Ovary (tissue), 10 donors: ENCODE measurements at places on chromosomes 6 and 20.

- no peaks in the 10 kb centered on the region for H3K4me1 ChIP-seq
- no peak overlapping the region for H3K4me3 ChIP-seq
- H3K27me3 ChIP-seq: no peaks in the 10 kb centered on the region
- H3K27ac ChIP-seq: no peak overlapping the region
Measured at GRCh38 chr20:59845472-59845871, 88.0 kb downstream of the SYCP2 start.

DNA sequence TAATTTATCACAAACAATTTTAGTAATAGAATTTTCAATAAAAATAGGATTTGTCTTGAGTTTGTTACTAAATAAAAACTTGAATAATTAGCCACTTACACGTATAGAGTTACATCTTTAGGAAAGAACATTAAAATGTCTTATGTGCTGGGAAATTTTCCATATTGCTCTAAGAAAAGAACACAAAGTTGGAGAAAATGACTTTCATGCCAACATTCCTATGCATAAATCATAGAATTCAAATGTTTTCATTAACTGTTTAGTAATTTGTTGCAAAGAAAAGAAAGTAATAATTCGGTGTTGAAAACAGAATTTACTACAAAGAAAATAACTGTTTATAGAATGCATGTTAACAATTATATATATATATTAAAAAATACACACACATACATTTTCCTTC lies 4.7 kb upstream of the TBC1D32 start:
- DNase-seq: no peak
- no peaks in the 10 kb centered on the region for H3K27me3 ChIP-seq
- H3K4me1 ChIP-seq: peaks cover 2% of the 10 kb centered on the region
- H3K36me3 ChIP-seq: no peaks in the 10 kb centered on the region
- H3K27ac ChIP-seq: no peak overlapping the region
- no peak overlapping the region for H3K4me3 ChIP-seq

GRCh38 chr20:42686057-42686456 lies 503.6 kb downstream of the PTPRT start:
- DNase-seq: no peak
- no peaks in the 10 kb centered on the region for H3K27me3 ChIP-seq
- no peaks in the 10 kb centered on the region for H3K36me3 ChIP-seq
- no peaks in the 10 kb centered on the region for H3K4me1 ChIP-seq
- no peak overlapping the region for H3K4me3 ChIP-seq

GRCh38 chr6:157459327-157459726 lies 78.3 kb downstream of the ZDHHC14 start:
- DNase-seq: no peak
- no peak overlapping the region for H3K4me3 ChIP-seq
- no peaks in the 10 kb centered on the region for H3K27me3 ChIP-seq

DNA sequence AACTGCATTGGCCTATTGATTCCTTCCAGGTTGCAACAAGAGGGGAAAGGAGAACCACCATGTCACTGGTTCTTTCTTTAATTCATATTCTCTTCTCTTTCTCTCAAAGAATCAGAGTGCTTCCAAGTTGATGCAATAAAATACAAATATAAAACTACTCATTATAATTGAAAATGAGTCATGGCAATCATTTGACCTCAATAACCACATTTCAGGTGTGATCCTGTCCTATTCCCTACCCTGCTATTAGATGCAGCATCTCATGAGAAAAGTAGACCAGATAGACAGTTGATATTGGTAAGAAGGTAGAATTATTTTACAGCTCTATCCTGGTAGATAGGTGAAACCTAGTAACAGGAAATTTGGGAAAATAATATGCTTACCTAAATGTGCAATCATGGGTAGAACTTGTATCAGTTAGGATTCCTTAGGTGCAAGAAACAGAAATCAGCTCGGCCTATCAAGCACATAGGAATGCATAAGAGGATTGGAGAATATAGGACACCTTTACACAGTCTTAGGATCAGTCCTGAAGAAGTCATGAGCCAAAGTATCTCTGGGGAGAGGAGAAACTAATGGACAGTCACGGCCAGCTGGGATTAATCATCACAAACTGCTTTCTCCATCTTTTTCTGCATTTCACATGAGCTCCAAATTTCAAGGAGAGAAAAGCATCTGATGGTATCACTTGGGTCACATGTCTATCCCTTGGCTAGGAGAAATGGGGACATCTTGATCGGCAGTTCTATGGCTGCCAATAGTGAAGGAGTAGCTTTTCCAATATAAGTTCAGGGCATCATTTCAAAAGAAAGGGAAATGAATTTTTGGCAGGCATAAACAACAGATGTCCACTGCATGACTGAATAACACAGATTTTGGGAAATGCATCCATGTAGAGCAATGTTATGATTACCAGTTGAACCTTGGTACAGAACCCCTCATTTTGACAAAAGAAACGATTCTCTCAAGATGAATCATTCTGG lies 19.3 kb upstream of the RNF146 start:
- no peaks in the 10 kb centered on the region for H3K27me3 ChIP-seq
- DNase-seq: no peak
- H3K27ac ChIP-seq: no peak overlapping the region

GRCh38 chr6:170572704-170573466 lies 11.6 kb downstream of the PDCD2 start:
- H3K27me3 ChIP-seq: no peaks in the 10 kb centered on the region
- H3K27ac ChIP-seq: no peak overlapping the region
- no peak for DNase-seq
- no peaks in the 10 kb centered on the region for H3K36me3 ChIP-seq
- no peak overlapping the region for H3K4me3 ChIP-seq

GRCh38 chr6:94862112-94862511 lies 715.2 kb upstream of the MANEA start:
- DNase-seq: no peak
- no peak overlapping the region for H3K27ac ChIP-seq
- no peak overlapping the region for H3K4me3 ChIP-seq
- H3K4me1 ChIP-seq: no peaks in the 10 kb centered on the region
- no peaks in the 10 kb centered on the region for H3K36me3 ChIP-seq

GRCh38 chr6:148835920-148836441 lies 89.2 kb downstream of the UST start:
- H3K36me3 ChIP-seq: no peaks in the 10 kb centered on the region
- no peak overlapping the region for H3K27ac ChIP-seq
- H3K4me3 ChIP-seq: no peak overlapping the region
- H3K27me3 ChIP-seq: no peaks in the 10 kb centered on the region
- DNase-seq: no peak

DNA sequence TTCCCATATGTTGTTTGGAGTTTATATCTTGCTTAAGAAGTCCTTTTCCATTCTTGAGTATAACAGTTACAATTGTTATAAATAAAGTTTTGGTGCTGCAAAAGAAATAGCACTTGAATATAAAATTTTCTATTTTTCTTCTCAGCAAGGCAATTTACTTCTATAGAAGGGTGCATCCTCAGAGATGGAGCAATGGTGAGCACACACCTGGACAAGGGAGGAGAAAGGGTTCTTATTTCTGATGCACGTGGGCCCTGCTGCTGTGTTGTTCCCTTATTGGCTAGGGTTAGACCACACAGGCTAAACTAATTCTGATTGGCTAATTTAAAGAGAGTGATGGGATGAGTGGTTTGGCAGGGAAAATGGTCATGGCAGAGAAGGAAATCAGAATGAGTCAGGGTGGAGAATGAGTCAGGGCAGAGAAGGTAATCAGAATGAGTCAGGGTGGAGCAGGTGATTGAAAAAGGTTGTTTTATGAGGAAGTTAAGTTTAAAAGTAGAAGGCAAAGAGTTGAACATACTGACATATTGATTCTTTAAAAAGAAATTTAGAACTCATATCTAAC lies 38.0 kb downstream of the CST8 start:
- H3K27ac ChIP-seq: no peak overlapping the region
- H3K27me3 ChIP-seq: no peaks in the 10 kb centered on the region

DNA sequence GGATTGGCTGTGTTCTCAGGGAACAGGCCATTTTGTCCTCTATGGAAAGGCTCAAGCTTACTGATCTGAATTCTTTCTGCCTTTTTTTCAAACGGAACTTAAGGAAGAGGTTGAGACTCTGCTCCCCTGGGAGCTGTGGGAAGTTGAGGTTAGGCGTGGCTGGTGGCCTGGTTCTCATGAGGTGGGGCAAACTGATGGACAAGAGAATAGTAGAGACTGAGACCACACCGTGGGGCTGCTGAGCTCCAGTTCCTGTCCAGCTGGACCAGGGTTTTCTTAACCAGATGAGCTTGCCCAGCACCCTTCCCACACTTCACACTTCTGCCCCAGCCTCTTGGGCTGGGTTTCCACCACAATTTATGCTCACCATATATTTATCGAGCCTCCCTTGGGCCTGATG lies 6.1 kb downstream of the AP5S1 start:
- no peak overlapping the region for H3K27ac ChIP-seq
- H3K4me1 ChIP-seq: peaks cover 2% of the 10 kb centered on the region
- H3K36me3 ChIP-seq: no peaks in the 10 kb centered on the region
- H3K4me3 ChIP-seq: no peak overlapping the region
- no peak for DNase-seq
- no peaks in the 10 kb centered on the region for H3K27me3 ChIP-seq

GRCh38 chr6:112145080-112145573 lies 57.7 kb downstream of the FAM229B start:
- no peak overlapping the region for H3K27ac ChIP-seq
- H3K36me3 ChIP-seq: no peaks in the 10 kb centered on the region
- no peak overlapping the region for H3K4me3 ChIP-seq
- peaks cover 1% of the 10 kb centered on the region for H3K4me1 ChIP-seq
- DNase-seq: no peak

- H3K27me3 ChIP-seq: no peaks in the 10 kb centered on the region
- no peak overlapping the region for H3K27ac ChIP-seq
- DNase-seq: no peak
- H3K4me3 ChIP-seq: no peak overlapping the region
Measured at GRCh38 chr6:43448916-43449315, 6.4 kb downstream of the DLK2 start.

GRCh38 chr20:43140726-43141125 lies 49.0 kb downstream of the PTPRT start:
- no peaks in the 10 kb centered on the region for H3K4me1 ChIP-seq
- no peak overlapping the region for H3K27ac ChIP-seq
- H3K36me3 ChIP-seq: no peaks in the 10 kb centered on the region
- no peak overlapping the region for H3K4me3 ChIP-seq
- DNase-seq: no peak
- no peaks in the 10 kb centered on the region for H3K27me3 ChIP-seq

- no peak overlapping the region for H3K4me3 ChIP-seq
- H3K4me1 ChIP-seq: peaks cover 6% of the 10 kb centered on the region
- H3K36me3 ChIP-seq: no peaks in the 10 kb centered on the region
- H3K27ac ChIP-seq: no peak overlapping the region
Measured at GRCh38 chr6:21942897-21943296, 349.3 kb downstream of the SOX4 start.

DNA sequence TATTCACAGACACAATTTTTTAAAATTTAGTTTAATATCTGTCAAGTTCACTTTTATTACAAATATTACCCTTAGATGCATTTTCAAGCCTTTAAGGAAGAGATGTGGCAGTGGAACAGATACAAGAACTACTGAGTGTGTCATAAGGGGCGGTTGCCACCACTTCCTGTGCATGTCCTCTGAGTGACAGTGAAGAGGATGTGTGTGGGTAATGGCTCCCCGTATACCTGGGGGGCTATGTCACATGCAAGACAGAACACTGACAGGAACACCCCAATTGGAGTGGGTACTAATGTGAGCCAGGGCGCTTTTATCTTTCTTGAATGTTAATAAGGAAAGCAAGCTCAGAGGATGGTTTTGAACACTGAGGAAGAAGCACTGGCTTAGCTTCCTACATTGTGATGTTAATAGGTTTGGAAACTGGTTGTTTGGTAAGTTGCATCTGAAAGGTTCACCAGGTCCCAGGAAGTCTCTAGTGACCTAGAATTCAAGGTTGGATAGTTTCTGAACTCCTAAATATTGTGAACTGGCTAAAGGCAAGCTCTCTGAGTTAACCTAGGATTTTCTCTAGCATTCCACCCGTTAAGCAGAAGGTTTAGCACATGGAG lies 83.4 kb upstream of the ASF1A start:
- no peaks in the 10 kb centered on the region for H3K4me1 ChIP-seq
- no peak overlapping the region for H3K4me3 ChIP-seq
- DNase-seq: no peak

- no peaks in the 10 kb centered on the region for H3K27me3 ChIP-seq
- no peaks in the 10 kb centered on the region for H3K36me3 ChIP-seq
- no peak overlapping the region for H3K4me3 ChIP-seq
- no peak for DNase-seq
- no peaks in the 10 kb centered on the region for H3K4me1 ChIP-seq
- H3K27ac ChIP-seq: no peak overlapping the region
Measured at GRCh38 chr6:98695091-98695801, 139.1 kb upstream of the POU3F2 start.

- H3K27ac ChIP-seq: no peak overlapping the region
- H3K27me3 ChIP-seq: no peaks in the 10 kb centered on the region
- H3K4me3 ChIP-seq: no peak overlapping the region
- H3K4me1 ChIP-seq: peaks cover 11% of the 10 kb centered on the region
Measured at GRCh38 chr6:53331678-53332077, 17.1 kb downstream of the ELOVL5 start.

GRCh38 chr6:90369651-90370050 lies 73.0 kb upstream of the BACH2 start:
- no peaks in the 10 kb centered on the region for H3K36me3 ChIP-seq
- H3K27me3 ChIP-seq: no peaks in the 10 kb centered on the region
- H3K27ac ChIP-seq: peak overlapping the region; percentile 81
- DNase-seq: no peak
- H3K4me1 ChIP-seq: peaks cover 2% of the 10 kb centered on the region

DNA sequence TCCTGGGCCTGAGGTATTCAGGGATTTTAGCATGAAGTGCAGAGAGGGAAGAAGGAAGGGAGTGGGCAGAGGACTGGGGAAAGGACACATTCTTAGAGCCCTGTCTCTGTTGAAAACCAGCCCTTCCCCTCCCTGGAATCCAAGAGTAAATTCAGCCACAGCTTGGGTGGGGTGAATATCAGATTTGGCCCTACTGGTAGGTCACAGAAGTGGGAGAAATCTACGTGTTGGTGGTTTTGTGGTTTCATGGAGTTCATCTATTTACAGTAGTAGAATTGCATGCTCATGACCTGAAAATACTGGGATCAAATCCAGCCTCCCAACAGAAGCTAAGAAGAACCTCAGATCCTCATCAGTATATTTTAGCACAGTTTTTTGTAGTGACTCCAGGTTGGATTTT lies 404.4 kb downstream of the BMP2 start:
- H3K4me1 ChIP-seq: no peaks in the 10 kb centered on the region
- H3K36me3 ChIP-seq: no peaks in the 10 kb centered on the region
- no peak overlapping the region for H3K27ac ChIP-seq
- H3K27me3 ChIP-seq: no peaks in the 10 kb centered on the region
- DNase-seq: no peak
- H3K4me3 ChIP-seq: no peak overlapping the region

DNA sequence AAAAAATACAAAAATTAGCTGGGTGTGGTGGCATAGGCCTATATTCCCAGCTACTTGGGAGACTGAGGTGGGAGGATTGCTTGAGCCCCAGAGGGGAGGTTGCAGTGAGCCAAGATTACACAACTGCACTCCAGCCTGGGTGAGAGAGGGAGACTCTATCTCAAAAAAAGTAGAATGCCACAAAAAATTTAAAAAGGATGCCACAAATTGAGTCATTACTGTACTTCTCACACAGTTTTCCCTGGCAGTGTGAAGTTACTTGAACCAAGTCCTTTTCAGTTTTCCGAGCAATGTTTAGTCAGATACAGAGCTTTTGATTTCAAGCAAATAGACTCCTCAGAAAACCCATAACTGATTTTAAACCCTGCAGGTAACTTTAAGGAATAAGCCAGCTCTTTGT lies 53.3 kb downstream of the TNFRSF21 start:
- no peaks in the 10 kb centered on the region for H3K27me3 ChIP-seq
- DNase-seq: no peak
- no peak overlapping the region for H3K27ac ChIP-seq
- no peaks in the 10 kb centered on the region for H3K36me3 ChIP-seq
